ENCODE measurements at places on chromosomes 6 and 20.

- DNase-seq = no peak
Observed at GRCh38 chr20:18796282-18796833, 17.2 kb upstream of the SCP2D1 start.

DNA sequence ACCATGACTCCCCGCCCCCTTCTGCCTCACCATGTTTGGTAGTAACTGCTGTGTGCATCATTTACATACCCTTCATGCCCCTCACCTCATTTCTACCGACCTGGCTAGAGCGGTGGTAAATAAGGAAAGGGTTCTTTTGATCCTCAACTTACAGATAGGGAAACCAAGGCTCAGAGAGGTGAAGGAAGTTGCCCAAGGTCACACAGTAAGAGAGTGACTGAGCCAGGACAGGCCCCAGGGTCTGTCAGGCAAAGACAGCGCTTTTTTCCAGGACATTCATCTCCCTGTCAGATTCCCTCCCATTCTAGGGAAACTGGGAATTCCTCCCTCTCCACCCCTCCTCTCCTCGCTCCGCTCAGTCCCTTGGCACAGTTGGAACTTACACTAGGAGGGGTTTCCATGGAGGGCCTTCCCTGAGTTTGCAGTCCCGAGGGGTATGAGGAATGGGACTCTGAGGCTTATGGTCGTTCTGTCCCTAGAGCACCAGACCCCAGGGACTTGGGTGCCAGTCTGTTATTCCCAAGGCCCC lies 2.0 kb downstream of the VSTM2L start:
- DNase-seq = no peak

- no peak for DNase-seq
Observed at GRCh38 chr20:34495307-34495706, 20.9 kb upstream of the DYNLRB1 start.

- no peak for DNase-seq
Observed at GRCh38 chr20:56060486-56060885, 55.2 kb upstream of the CBLN4 start.

DNA sequence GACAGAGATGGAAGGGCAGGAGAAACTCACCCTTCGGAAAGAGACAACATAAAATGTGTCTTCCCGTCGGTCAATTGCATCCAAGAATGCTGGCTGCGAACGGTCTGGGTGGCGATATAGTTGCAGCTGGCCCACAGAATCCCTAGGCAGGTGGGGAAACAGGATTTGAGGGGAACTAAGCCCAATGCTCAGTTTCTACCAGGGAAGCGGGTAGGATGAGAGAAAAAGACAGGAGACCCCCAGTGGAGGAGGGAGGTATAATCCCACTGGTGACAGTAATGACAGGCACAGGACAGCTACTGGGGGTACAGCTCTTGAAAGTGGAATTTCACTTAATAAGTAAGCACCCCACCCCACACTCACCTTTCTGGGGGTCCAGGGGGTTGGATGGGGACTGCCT lies 7.5 kb upstream of the TNXB start:
- DNase-seq = no peak

- DNase-seq = peak; percentile 72
Observed at GRCh38 chr20:10553326-10553984, 118.3 kb downstream of the SLX4IP start.

DNA sequence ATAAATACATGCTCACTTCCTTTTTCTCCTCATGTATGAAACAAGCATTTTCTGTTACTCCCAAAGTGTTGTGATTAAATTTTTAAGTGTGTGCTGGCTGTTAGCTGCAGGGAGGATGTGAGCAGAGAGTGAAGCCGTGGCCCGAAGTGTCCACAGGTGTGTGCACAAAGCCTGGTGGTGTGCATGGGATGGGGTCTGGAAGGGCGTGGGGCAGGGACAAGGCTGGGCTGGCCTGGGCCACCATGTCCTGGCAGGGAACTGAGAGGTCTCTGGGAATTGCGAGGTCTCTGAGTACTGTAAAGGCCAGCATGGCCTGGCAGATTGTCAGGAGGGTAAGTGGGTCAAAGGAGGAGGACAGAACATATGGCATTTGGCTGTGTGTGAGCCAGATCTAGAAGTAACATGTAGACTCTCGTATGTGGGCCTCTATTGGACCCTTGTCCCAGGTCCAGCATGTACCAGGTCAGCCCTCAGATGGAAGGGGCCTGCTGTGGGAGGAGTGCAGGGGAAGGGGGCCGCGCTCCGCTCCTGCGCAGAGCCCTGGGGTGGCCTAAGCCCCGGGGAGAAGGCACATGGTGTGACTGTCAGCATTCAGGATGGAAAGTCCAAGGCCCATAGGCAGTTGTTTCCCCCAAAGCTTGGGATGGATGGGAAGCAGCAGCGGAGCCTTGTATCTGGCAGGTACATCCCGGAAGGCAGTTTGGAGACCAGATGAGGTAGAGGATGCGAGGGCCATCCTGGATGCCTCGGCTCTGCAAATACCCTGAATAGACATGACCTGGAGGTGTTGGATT lies 45.1 kb upstream of the PHACTR3 start:
- no peak for DNase-seq

GRCh38 chr6:100880149-100880852 lies 828 bp downstream of the ASCC3 start:
- DNase-seq = no peak

DNA sequence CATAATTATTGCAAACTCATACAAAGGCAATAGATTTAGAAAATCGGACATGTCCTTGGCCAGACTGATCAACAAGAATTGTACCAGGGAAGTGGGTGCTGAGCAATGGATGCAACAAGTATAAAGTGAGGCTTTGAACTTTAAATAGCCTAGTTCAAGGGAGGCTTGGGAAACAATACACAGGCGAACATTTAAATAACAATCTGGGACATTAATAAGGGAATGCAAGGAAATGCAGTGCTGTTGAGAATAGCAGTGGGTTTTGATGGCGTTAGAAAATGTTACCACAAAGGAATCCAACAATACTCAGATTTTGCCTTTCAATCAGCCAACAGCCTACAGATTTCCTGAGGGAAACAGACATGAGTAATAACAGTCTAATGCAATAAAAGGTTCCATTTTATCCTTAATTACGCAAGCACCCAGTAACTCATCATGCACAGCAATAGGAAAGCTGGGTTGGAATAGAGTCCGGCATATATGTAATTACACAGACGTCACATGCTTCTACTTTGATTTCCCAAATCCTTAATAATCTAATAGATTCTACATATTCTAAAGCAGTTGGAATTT lies 134.6 kb downstream of the PHACTR1 start:
- DNase-seq = no peak

DNA sequence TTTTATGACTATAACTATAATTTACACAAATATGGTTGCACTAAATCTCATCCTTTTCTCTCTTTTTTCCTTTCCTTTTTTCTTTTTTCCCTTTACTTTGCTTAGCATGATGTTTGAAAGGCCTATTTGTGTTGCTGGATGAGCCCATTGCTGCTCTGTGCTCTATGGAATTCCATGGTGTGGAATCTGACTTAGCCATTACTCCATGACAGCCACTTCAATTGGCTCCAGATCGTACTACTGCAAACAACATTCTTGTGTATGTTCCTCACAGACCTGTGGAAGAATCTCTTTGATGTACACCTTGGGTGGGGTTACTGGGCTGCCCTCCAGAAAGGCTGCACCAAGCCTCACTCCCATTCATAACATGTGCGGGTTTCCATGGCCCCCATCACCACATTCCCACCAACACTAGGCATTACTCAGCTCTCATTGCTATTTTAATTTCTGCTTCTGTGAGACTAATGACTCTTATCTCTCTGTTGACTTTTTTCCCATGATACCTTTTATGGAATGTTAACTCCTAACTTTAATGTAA lies 979.0 kb downstream of the KIF16B start:
- no peak for DNase-seq

GRCh38 chr6:39088331-39088730 lies 26.7 kb downstream of the SAYSD1 start:
- peak; percentile 64 for DNase-seq

DNA sequence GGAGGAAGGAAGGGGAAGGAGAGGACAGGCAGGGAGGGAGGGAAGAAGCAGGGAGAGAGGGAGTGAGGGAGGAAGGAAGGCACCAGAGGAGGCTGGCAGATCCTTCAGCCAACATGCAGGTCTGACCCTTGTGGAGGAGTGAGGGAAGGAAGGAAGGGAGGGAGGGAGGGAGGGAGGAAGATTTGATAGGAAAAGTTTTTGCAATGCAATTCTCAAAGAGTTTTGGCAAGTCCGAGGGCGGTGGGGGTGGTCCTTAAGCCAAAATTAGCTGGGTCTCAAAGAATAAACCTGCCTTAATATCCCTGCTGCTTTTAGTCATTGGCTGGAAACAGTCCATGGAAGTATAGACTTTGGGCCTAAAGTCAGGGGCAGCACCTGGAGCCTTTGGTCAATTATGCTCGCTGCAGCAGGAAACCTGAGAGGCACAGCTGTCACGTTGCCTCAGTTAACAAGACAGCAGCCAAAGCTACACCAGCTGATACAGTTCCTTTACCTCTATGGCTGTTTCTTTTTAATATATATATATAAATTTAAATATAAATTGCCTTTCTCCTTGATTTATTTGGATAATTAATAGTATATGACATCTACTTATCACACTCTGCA lies 115.7 kb upstream of the RALGAPA2 start:
- DNase-seq = no peak

DNA sequence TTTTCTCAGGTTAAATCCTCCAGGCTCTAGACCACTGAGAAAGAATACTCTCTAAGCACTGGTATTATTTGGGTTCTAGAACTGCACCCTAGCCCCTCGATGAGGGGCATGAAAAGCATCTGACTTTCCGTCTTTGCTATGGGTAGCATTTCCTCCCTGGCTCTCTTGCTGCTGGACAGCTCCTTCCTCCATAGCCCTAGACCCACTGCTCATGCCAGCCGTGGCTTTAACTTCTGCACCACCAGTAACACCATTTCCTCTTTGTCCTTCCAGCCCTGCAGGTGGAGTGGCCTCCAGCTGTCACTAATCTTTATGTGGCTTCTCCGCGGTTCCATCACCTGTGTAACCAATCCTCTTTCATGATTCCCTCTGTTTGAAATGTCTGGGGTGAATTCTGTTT lies 194.9 kb downstream of the SCP2D1 start:
- no peak for DNase-seq

DNA sequence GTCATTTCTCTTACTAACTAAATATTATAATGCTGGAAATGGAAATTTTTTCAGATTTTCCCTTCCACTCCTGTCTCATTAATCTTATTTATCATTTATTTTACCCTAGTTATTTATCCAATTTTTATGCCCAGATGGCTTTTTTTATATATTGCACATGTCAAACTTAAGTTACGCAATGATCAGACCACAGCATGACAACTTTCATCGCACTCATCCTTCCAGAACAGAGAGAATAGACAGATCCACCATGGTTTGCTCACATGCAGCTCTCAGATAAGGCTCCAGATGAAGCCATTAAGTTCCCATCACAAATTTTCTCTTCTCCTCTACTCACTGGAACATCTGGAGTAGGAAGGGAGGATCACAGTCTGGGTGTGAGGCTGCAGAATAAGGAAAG lies 48.7 kb downstream of the MAP7 start:
- no peak for DNase-seq

DNA sequence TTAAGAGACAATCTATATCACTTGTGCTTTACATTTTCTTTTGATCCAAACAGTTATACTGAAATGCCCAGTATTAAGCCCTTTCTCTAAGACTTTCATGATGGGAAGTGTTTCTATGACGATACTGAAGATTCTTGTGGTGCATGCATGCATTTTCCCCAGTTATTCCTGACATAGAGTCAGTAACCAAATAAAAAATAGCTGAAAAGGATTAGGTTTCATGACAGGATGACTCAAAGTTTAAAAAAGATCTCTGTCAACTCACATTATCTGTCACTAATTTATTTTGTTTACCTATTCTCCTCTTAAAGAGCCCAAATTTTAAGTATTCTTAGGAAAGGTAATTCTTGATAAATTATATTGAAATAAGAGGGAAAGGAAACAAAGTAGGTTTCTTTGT lies 98.4 kb downstream of the SESN1 start:
- no peak for DNase-seq

DNA sequence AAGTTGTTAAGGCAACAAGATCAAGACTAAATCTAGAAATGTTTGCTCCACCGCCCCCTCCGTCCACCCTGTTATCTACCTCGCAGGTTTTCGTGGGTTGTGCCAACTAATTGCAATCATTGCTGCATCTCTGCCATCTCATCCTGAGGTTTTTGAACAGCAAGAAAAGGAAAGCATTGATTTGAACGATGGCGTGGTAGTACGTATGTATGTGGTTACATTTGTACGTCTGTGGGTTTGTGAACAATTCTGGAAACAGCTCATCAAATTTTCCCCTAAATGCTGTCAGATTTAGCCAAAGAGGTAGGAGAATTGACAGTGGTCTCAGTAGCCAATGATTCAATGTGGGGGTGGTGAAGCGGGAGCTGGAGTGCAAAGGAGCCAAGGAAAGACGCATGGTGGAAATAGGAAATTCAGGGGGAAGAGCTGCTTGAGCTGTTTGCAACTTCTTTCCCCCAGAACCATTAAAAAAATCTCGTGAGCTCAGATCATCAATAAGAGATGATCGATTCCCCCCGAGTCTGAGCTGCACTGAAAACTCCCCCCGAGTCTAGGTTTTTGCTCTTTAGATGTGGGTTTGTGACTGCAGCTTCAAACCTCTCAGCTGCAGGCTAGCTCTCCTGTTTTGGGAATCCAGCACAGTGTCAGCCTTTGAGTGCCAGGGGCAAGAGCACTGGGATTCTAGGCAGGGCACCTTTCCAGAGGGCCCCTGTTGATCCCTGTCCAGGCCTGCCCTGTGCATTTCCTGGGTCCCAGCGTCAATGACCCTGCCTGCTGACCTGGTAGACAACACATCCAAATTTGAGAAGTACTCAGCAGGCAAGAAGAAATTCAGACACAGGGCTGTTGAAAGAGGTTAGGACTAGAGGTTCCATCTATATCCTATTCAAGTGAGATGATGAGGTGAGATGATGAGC lies 72.6 kb upstream of the LY86 start:
- no peak for DNase-seq

DNA sequence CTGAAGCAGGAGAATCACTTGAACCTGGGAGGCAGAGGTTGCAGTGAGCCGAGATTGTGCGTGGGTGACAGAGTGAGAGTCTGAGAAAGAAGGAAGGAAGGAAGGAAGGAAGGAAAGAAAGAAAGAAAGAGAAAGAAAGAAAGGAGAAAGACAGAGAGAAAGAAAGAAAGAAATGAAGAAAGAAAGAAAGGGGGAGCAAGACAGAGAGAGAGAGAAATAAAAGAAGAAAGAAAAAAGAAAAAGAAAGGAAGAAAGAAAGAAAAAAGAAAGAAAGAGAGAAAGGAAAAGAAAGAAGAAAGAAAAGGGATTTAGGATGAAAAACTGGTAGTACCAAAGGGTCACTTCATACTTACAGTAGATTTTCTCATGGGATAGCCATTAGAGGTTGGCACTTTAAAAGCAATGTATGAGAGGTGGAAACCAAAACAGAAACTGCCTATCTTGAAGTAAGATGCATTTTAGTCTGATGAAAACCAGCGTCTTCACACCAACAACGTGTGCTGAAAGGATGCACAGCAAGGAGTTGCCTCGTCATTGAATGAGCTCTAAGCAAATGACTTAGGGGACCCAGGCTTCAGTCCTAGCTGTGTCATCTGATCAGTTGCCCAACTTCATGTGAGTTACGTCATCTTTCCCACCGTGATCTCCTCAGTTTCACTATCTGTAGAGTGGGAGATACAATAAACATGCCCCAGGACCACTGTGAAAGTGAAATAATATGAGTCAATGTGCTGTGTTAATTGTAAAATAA lies 133.9 kb upstream of the NEDD9 start:
- no peak for DNase-seq
